ENCODE measurements at places on chromosomes 12 and 14.

GRCh38 chr14:85535991-85536832, 6.3 kb downstream of the FLRT2 start:
- no peak for DNase-seq

DNA sequence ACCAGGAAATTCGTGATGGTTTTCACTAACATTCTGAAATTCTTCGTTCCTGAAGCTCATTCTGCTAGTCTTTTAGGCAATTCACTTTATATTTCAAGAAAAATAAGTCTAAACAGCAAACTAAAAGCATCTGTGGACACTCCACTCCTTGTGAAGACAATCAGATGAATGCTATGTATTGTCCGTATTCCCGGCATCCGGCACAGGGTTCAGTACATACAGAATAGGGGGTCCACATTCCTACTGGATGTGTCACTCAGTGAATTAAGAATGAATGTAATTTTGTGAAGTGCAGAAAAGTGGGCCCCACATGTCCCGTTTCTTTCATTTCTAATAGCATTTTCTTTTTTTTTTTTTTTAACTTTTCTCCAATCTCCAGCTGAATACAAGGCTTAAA, 241.3 kb downstream of the GRIN2B start:
- no peak for DNase-seq

DNA sequence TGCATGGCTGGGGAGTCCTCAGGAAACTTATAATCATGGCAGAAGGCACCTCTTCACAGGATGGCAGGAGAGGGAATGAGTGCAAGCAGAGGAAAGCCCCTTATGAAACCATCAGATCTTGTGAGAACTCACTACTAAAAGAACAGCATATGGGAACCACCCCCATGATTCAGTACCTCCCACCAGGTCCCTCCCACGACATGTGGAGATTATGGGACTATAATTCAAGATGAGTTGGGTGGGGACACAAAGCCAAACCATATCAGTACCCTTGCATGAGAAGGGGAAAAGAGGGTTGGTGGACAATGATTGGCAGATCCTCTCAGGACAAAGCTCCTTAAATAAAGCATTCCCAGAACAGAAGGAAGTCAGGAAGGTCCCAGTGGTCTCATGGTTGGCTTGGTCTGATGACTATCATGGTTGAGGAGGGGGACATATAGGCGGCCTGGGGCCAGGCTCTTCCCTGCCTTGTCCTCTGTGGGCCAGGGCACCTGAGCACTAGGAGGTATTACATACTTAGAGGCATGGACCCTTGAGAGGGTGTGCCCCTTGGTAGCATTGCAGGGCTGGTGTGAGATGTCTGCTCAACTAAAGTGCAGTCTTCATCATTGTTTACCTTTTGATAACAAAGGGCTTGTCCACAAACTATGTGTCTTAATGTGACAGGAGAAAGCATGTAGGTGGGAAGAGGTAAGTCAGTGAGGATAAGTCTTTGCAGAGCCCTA, 22.2 kb downstream of the HSD17B6 start:
- DNase-seq, result no peak

- no peak for DNase-seq
These were observed 408.5 kb upstream of the DCN start for GRCh38 chr12:91590966-91591638.

DNA sequence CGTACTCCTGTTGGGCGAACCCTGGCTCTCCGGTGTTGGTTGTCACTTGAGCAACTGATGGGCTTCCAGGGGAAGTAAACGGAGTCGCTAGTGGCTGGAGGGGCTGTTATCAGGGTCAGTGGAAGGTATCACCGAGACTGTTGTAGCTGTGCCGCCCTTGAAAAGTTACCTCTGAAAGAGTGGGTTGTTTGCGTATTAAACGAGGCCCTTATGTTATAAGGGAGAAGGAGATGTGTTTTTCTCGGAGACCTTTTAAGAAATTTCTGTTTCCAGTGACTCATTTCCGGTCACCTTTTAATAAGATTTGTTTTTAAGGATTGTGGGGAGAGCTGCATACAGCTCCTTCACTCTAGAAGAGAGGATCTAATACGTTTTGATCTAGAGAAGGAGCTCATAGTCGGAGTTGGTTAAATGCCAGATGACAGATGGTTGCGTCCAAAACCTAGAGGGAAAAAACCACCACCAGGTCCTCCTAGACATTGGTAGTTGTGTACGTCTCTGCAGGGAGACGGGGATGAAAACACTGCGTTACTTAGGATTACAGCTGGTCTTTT, 750 bp upstream of the DBX2 start:
- no peak for DNase-seq

GRCh38 chr14:43778570-43778936, 728.5 kb downstream of the FSCB start:
- no peak for DNase-seq

DNA sequence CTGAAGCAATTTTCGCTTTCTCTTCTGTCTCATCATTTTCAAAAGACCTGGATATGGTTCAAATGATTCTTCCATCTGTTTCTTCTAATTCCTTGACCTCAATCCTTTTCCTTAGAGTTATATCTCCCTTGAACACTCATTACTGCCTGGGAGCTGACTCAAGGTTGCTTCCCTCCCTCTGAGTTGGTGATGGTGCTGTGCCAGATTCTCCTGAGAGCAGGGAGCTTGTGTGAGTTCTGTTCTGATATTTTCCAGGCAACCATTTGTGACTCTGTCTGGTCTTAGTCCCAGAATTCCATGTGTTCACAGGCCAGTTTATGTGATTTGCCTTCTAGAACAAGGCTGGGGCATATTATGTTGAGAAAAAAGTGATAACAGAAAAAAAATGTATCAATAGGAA, 505.1 kb upstream of the SYT1 start:
- no peak for DNase-seq

- no peak for DNase-seq
These were observed 1122.4 kb upstream of the USP15 start for GRCh38 chr12:61137677-61138414.

GRCh38 chr14:94969766-94970165, 187.6 kb downstream of the DICER1 start:
- no peak for DNase-seq

GRCh38 chr14:103404920-103405319, 19.7 kb downstream of the MARK3 start:
- no peak for DNase-seq

GRCh38 chr14:71638523-71639196, 293.6 kb upstream of the RGS6 start:
- DNase-seq, result no peak

- no peak for DNase-seq
These were observed 340.1 kb downstream of the GLT1D1 start for GRCh38 chr12:129193263-129193871.

DNA sequence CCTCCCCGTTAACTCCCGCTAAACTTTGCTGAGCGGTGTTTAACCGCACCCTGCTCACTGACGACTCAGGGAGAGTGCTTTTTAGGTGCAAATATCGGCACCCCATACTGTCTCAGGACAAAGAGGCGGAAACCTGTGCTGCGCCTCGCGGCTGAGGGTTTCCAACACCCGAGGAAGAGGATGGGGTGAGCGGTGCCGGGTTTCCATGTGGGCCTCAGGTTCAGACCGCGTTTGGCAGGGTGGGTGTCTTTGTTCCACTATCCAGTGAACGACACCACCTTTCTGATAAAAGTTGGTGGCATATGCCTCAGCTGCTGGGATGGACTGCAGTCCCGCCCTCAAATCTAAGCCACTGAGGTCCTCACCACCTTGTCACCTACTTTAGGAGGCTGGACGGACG, 3.0 kb downstream of the RFLNA start:
- no peak for DNase-seq

GRCh38 chr12:75892731-75893408, 138.7 kb downstream of the PHLDA1 start:
- DNase-seq, result no peak

- no peak for DNase-seq
These were observed 757 bp upstream of the PCK2 start for GRCh38 chr14:24093207-24093900.

DNA sequence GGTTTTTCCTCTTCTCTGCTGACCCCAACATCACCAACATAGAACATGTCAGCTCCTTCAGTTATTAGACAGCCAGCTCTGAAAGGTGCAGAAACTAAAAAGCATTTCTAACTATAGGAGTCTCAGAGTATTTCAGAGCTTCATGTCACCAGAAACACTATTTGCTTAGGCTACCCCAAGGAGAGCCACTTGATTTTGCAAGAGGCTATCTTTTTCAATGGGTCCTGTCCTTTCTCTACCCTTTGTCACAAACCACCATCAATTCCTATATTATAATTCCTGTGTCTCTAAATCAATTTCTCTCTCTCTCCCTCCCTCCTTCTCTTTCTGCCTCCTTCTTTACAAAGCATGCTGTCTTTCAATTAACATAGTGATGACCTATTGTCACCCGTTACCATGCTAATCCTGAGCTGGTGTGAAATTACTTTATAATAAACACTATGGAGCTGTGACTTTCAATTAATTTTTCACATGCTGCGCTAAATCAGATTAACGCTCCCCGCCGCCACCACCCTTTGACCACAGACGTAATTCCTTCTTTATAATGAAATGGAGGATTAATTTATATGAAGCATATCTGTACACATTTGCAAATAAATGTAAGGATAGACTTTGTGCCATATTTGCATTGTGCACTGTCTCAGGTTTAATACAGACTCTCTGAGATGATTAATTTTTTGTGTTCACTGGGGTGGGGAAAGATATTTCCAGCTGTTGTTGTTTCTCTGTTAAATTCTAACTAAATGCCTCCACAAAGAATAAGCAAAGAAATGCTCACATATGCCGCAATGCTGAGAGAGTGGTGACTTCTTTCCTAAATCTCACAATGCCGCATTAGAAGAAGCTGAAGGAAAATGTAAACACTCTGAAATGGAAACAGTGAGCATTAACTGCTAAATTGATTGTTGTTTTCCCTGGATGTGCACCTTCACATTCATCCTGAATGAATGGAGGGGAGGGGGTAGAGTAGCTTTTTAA, 418.6 kb downstream of the PDZRN4 start:
- DNase-seq, result no peak

DNA sequence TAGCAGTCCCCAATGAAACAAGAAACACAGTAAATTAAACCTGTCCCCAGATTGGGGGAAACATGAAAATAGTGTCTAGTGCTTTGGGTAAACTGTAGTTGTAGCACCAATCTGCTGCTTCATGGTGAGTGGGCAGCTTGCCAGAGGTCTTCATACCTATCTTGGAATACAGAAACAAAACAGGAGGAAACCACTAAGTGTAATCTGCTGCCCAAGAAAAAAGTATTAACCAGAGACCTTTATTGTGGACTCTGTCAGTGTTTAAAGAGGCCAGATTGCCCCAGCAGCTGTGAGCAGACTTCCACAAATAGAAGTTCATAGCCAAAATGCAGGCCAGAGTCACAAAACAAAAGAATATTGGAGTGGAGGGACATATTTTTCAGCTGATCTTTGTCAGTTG, 2.3 kb downstream of the ISCU start:
- no peak for DNase-seq

- no peak for DNase-seq
These were observed 25.3 kb downstream of the JDP2 start for GRCh38 chr14:75452900-75453816.

DNA sequence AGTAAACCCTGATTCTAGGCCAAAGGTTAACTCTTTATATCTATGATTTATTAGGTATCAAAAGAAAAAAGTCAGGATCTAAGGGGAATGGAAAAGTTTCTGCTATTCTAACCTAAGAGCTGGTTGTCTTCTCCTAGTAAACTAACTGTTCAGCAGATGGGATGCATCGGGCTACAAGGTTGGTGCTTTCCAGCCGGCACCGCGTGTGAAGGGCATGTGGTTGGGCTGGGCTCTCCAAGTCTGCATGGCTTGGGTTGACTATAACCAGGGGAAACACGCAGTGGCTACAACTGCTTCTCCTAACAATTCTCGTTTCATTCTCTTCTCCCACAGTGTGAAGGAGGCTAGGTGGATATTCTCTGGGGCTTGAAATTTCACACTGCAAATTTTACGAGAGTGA, 354.5 kb downstream of the APAF1 start:
- no peak for DNase-seq

GRCh38 chr14:96221109-96221650, 16.5 kb downstream of the BDKRB2 start:
- DNase-seq, result no peak

DNA sequence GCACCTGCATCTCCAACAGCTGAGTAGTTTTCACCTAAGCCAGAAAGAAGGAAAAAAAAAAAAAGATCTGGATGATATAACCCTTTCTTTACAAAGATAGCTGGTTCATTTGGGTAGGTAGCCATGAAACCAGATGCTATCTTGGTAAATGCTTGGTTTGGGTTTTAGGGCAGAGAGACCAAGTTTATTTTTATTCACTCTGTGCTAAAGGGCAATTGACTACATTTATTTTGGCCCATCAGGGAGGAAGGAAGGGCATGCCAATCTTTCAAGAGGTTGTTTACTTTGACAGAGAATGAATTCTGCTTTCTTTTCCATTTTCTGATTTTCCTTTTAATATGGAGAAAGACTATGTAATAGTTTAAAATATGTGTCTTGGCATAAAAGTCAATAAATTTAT, 91.0 kb downstream of the NTN4 start:
- DNase-seq, result no peak

GRCh38 chr14:68667313-68667791, 125.5 kb downstream of the ZFP36L1 start:
- DNase-seq, result no peak

DNA sequence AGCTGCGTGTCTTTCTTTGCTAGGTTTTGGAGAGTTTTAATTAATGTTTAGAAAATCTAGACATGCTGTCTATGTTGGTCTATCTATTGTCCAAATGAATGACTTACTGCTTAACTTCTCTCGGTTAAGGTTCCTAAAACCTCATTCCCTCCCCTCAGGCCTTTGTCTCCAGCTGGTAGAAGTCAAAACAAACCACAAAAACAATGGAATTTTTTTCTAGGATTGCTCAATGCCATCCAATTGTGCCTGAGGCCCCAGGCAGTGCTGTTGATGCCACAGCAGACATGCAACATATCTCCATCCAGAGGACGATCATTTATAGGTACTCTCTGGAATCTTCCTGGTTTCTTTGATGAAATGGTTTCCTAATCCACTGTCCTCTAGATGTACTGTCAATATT, 448.2 kb upstream of the TBX3 start:
- DNase-seq, result no peak

DNA sequence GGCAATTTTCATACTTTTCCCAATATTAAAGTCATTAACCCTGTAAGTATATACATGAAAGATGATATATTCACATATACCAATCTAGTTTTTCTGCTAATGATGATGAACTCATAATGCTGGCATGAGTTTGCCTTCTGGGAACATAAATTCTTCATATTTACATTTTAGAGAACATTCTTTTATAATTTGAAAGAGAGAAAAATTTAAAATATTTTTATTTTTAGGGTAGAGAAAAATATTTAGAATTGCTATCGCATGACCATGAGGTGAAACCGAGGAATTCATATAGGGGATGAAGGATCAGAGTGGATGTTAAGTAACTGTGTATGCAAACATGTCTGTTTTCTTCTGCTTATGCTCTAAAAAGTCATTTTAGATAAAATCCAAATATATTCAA, 825.3 kb upstream of the FLRT2 start:
- no peak for DNase-seq
